Stromal cell of bone marrow (primary cell): ENCODE measurements at places on chromosomes 11 and 22.

GRCh38 chr11:61162092-61162941 is 1.1 kb upstream of the VPS37C start:
- no peak for DNase-seq

GRCh38 chr22:46067159-46068111 is 82.9 kb upstream of the PPARA start:
- no peak for DNase-seq

DNA sequence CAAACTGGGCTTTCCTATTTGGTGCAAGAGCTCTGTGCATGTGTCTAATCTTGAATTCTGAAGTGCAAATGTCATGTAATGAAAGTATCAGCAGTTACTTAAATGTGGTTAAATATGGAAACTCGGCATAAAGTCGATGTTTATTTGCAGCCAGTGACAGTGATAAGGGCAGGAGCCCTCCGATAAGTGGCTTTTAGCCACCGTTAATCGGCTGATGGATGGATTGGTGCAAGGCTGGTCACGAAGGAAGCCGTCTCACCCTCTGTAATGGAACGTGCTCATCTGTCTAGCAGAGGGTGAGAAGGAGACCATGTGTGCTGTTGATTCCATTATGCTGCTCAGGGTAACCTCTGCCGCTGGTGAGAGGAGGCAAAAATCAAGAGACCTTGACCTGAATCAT is 121.8 kb upstream of the PAX6 start:
- no peak for DNase-seq

DNA sequence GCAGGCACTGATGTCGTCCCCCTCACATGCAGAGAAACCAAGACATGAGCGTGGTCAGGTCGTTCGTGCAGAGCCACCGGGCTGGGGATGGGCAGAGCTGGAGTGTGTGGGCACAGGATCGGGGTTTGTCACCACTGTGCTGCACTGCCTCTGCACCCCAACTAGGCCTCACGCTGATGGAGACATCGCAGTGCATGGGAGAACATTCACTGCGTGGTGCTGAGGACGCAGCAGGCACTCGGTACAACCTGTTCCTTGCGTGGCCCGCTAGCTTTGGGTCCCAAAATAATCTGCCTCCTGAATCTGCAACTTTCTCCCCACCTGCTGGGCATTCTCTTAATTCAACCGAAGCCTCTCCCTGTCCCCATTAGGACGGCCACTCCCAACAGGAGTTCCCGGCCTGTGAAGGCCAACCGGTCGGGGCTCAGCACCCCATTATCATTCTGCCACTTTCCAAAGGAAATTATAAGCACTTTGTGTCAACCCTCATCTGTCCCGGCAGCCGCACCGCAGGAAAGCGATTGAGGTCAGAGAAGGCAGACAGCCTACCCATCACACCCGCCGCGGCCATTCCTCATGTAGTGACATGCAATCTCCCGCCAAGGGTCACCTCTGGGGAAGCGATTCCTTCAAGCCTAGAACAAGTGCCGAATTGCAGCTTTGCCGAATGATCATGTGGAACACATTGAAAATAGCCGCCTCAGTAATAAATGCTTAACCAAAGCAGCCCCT is 490.4 kb downstream of the MN1 start:
- no peak for DNase-seq

DNA sequence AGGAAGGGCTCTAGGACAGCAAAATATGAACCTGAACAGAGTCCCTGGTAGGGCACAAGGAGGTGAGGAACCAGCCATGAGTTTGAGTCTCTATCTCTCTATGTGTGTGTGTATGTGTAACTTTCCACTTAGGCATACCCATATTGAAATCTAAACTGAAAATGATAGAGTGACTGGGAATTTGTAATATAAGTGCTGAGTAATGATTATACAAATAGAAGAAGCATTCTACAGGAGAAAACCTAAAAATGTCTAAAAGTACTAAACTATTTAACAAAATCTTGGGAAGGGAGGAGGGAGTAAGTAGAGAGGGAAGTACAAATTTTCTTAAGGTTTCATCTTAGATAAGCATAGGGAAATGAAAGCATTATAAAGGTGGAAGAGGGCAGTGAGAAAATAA is 97.1 kb upstream of the ZC3H12C start:
- DNase-seq = no peak

DNA sequence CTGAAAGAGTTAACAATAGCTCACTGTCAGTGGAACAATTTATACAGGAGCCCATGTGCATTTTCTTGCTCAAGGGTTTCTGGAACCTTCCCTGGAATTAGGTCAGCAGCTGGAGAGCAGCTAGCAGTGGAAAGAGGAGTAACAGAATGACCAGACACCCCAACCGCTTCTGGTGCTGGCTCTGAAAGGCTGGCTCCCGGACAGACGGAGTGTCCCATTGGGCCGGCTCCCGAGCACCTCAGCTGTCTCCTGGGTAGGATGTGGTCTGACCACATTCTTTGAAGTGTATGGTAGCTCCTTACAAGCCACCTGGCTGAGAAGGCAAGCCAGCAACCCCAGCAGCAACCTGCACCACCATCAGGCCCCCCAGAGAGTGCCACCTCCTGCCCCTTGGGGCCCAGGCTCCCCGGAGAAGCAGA is 44.7 kb downstream of the ABTB2 start:
- DNase-seq = no peak

GRCh38 chr11:61787928-61788491 is 4.4 kb downstream of the TMEM258 start:
- DNase-seq = peak; percentile 10

DNA sequence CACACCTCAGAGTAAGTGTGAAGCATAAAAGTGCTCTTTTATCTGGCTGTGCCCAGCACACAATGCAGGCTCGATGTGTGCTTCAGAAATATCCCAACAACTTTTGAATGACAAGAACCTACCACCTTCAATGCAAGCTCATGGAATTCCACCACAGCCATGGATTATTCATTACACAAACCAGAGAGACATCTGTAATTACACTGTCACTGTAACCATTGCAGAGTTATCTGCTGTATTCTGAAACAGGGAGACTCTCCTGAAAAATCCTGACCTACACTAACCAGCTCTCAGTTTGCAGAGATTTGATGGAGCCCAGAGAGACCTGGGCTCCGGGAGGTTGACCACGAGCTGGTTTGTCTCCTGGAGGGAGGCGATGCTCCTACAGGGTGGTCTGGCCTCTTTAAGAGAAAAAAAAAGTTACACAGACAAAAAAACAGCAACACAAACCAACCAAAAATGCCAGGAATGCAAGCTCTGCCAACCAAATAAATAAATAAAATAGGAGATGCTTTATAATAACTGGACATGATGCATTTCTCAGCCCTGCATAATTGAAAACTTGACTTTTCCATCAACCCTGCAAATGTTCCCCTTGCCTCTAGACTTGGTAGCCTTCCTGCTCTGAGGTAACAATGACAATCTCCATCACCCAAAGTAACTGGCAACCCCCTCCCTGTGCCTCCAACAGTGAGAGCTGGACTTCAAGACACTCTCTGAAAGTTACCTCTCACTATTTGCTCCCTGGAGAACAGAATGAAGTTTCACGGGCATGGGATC is 69.7 kb downstream of the ETS1 start:
- no peak for DNase-seq

GRCh38 chr11:45676522-45677095 is 11.2 kb upstream of the CHST1 start:
- no peak for DNase-seq

DNA sequence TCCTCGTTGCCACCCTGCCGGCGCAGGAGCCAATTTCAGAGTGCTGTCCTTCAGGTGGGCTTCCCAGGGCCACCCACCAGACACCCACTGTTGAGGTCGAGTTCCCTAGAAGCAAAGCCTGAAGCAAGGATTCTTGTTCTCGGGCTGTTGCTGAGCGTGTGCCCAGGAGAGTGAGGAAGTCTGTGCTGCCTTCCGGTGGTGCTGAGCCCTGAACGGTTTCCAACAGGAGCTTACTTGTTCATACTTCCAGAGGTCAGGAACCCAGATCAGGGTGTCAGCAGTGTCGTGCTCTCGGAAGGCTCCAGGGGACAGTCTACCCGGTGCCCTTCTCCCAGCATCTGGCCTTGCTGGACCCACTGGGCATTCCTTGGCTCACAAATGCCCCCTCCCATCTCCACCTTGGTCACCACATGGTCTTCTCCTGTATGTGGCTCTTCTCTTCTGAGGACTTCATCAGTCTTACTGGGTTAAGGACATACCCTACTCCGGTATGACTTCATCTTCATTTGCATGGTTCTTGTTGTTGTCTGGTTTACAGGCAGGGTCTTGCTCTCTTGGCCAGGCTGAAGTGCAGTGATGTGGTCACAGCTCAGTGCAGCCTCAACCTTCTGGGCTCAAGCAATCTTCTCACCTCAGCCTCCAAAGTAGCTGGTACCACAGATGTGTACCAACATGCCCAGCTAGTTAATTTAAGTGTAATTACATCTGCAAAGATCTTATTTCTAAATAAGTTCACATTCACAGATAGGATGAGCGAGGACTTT is 11.2 kb downstream of the SLC25A1 start:
- no peak for DNase-seq

- DNase-seq = no peak
These were observed 1147.8 kb downstream of the JRKL start for GRCh38 chr11:97537407-97538150.

DNA sequence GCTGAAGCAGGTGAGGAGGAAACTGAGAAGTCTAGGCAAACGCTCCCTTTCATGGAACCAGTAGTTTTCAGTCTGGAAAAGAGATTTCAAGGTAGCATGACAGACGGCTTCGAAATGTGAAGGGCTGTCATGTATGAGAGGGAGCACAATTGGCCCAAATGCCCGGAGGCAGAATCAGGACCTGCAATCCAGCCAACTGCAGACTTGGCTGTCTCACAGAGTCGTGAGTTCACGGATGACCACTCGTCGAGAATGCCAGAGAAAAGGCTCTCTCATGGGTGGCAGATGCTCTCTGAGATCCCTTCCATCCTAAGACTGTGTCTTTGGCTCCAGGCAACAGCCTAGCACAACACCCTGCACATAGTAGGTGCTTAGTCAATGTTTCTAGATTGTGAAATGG is 134.8 kb downstream of the DSCAML1 start:
- DNase-seq = no peak

DNA sequence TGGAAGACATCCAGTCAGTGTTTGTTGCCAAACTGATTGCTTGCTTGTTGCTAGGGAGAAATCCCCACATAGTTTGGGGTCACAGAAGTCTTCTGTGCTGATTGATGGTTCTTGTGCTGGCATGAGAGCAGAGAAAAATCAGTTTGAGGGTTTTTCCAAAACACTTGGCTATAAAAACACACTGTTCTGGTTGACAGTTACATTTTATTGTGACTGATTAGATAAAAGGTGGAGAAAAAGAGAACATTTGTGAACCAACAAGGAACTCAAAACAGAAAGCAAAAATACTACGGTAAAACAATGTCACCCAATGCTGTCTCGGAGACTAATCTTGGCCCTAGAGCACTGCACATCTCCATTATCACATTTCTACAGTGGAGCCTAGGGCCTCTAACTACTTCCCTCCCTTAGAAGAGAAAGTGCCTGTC is 14.4 kb upstream of the EIF4G2 start:
- DNase-seq = no peak

GRCh38 chr22:44409974-44410316 is 88.1 kb downstream of the RTL6 start:
- DNase-seq = no peak

- no peak for DNase-seq
These were observed 43.6 kb downstream of the MEI1 start for GRCh38 chr22:41742918-41743317.

- DNase-seq = no peak
These were observed 54.8 kb upstream of the TIMP3 start for GRCh38 chr22:32746732-32747131.

GRCh38 chr22:28639321-28639720 is 40.3 kb downstream of the TTC28 start:
- no peak for DNase-seq

DNA sequence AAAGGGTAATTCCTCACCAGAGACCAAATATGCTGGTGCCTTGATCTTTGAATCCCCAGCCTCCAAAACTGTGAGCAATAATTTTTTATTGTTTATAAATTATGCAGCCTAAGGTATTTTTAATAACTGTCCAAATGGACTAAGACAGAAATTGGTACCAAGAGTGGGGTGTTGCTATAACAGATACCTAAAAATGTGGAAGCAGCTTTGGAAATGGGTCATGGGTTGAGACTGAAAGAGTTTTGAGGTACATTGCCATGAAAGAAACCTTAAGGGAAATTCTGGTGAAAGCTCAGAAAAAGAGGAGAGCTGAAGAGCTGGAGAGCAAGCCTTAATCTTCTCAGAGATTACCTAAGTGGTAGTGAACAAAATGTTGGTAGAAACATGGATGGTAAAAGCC is 378.2 kb downstream of the NXPE2 start:
- no peak for DNase-seq

DNA sequence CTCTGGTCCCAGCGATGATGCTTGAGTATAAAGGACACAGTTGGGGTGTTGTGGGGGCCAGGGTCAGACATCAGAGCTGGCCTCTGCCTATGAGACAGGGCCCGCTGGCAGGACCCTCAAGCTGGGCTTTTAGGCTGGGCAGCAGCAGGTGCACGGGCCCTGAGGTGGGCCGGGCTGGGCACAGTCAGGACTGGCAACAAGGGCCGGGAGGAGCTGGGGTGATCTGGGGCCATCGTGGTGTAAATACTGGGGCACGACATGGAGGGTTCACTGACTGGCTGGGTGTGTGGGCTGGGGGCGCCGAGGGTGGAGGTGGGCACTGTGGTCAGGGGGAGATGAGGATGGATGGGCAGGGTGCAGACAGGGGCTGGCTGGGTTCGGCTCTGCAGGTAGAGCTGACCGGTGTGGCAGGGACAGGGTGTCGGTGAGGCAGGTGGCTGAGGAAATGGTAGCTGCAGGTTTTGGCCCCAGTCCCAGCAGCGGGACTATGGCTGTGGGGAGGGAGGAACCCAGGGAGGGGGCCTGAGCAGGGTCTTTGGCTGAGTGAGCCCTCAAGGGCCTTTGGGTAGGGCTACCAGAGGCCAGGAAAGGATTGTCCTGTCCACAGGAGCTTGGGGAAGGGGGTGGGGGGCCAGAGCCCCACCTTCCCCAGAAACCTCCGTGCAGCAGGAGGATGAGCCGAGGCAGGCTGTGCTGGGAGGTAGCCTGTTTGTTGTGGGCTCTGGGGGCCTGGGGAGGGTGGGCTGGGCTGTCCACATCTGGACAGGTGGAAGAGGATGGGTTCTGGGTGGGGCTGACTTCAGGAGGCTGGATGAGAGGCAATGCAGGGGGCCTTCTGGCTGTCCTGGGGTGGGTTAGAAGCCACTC is 81.4 kb downstream of the KCNQ1 start:
- no peak for DNase-seq

- peak; percentile 4 for DNase-seq
These were observed 101.1 kb upstream of the SLC22A12 start for GRCh38 chr11:64489831-64490441.

GRCh38 chr11:130705670-130706421 is 210.4 kb downstream of the SNX19 start:
- no peak for DNase-seq

- DNase-seq = peak; percentile 87
These were observed 73.6 kb upstream of the SUSD2 start for GRCh38 chr22:24107661-24108060.

DNA sequence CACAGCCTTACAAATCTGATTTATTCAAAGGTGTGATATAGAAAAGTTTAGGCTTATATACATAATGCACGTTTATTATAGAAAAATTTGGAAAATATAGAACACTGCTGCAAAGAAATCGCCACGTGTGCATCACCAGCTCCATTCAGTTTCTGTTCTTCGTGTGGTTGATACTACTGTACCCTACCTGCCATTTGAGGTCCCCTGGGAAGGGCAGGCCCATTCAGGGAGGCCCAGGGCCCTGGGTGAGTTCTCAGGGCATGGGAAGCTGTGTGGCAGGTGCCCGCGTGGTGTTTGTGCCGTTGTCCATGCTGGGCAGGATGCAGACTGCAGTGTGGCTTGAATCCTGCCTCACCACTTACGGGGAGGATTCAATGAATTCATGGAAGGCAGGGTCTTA is 60.8 kb downstream of the TBC1D22A start:
- no peak for DNase-seq

GRCh38 chr22:50701076-50701419 is 28.4 kb downstream of the SHANK3 start:
- DNase-seq = no peak
